ENCODE measurements at places on chromosomes 4 and X.

GRCh38 chr4:168844353-168845049 is 165.6 kb downstream of the CBR4 start:
- no peak for DNase-seq

- no peak for DNase-seq
These were observed 186.7 kb upstream of the WDFY3 start for GRCh38 chr4:85153221-85153620.

DNA sequence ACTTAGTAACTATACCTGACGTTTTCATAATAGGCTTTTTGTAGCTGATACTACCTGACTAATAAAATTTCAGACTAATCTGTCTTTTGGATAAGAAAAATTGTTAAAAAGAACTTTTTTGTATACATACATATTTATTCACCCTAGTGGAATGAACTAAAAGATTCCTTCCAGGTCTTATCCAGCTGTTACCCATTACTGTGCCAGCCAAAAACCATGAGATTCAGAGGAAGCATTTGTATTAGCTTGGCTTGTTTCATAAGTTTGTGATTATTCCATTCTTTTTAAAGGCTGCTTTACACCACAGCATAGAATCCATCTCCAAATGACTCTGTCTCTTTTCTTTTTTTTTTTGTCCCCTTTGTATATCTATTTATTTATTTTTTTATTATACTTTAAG is 149.4 kb downstream of the FAT4 start:
- DNase-seq, result no peak

DNA sequence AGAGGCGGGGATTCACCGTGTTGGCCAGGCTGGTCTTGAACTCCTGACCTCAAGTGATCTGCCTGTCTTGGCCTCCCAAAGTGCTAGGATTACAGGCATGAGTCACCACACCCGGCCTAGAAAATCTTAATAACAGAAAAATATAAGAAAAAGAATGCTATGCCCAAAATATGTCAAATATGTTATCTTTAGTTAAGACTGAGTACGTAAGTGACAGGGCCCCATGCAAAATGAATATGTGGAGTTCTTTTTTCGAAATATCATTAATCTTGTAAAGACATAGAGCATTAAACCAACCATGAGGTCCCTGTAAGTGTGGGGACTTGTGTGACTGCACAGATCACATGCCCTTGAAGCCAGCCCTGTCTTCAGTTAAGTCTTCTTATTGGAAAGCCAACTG is 8.9 kb upstream of the ZNF518B start:
- DNase-seq, result no peak

- DNase-seq, result peak; percentile 27
These were observed 57.1 kb upstream of the PJA1 start for GRCh38 chrX:69222103-69223090.

GRCh38 chr4:81990898-81991297 is 382.9 kb downstream of the HNRNPD start:
- DNase-seq, result no peak

DNA sequence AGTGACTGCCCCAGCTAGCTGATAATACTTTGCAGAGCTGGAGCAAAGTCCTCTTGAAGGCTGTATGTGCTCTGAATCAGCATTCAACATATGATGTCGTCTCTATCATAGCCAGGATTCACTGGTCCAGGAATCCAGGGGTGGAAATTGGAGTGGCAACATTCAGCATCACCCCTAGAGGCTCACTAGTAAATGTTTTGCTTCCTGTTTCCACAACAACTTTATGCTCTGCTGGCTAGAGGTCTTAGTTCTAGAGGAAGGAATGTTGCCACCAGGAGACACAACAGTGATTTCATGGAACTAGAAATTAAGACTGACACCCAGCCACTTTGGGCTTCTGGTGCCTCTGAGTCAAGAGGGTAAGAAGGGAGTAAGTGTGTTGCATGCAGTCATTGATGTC is 11.3 kb downstream of the MAGEA1 start:
- no peak for DNase-seq

Measured in activated naive CD4-positive, alpha-beta T cell (primary cell).